Thoracic aorta (tissue), 2 donors: ENCODE measurements at places on chromosomes 11 and 22. TPM values are rescaled to one million over a fixed set of nuclear protein-coding genes. Genes with fewer than 3 reads are reported as not detected.

DNA sequence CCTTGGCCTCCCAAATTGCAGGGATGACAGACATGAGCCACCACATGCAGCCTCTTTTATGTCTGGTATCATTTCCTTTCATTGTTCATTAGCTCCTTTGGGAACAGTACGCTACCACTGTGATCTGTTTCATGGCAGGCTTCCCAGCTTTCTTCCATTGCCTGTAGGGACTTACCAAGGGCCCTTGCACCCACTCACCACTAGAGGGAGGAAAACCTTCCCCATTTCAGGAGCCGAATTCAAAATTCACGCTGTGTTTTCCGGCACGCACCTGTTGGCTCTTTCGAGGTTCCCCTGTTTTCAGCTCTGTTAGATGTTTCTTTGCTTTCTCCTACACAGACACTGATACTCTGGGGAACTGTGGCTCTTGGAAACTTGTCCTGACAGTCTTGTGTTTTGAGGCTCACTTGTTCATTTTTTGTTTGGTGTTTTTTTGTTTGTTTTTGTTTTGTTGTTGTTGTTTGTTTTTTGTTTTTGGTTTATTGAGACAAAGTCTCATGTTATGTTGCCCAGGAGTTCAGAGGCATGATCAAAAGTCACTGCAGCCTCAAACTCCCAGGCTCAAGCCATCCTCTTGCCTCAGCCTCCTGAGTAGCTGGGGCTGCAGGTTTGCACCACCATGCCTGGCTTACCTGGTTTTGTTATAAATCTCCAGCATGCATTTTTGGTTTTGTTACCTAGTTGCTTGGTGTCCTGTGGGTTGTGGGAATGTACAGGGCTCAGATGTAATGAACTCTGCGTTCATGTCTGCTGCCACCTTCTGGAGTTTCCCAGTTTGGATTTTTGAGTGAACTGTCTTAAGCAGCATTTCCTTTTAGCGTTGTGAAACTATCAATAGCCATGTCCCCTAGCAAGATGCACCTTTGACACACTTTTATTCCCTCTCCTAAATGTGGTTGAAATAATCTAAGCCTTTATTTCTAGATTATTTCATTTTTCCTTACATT, 2.3 kb downstream of the KRTAP5-11 start:
- no peak for DNase-seq

GRCh38 chr11:9796266-9796665, 132.4 kb downstream of the SWAP70 start:
- DNase-seq = no peak

Gene BRMS1
- 35.0 TPM for total RNA-seq

- DNase-seq = no peak
Measured at GRCh38 chr11:13042873-13043342, 33.8 kb downstream of the RASSF10 start.

- no peak for DNase-seq
Measured at GRCh38 chr11:116529271-116529670, 243.5 kb downstream of the BUD13 start.

DNA sequence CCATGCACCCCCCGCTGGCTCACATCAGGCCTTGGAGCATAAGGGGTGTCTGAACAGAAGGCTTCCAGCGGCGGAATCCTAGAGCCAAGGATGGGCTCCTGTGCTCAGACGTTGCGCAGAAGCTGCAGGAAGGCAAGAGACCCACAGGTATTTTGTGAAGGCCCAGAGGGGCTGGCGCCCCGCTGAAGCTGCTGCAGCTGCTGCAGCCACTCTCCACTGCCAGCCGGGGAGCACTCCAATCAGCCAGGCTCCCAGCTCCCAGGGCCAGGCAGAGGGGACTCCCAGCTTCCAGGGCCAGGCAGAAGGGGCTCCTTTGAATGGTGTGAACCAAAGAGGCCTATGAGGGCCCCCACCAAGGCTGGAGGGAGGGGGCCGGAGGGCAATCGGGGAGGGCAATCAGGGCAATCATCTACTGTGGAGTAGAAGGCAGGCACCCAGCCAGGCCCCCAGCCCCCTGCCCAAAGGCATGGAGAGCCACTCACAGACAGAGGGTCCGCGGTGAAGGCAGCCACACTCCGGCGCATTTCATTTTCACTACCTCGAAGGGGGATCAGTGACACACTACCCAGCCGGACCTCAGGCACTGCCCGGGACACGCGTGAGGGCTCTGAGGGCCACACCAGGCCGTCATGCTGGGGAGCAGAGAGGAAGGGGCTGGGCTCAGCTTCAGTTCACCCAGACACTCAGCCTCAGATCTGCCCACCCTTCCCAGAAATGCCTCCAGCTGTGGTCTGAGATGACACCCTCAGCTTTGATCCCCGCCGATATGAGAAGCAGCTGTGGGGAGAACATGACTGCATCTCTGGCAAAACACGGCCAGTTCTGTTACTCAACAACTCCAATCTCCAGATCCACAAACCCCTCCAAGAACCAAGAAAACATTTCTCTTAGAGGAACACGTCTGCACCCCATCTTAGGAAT, 11.6 kb upstream of the PDE2A start:
- DNase-seq = no peak

Gene SREBF2
- total RNA-seq = 65.3 TPM

Gene TYR
- not detected for total RNA-seq

DNA sequence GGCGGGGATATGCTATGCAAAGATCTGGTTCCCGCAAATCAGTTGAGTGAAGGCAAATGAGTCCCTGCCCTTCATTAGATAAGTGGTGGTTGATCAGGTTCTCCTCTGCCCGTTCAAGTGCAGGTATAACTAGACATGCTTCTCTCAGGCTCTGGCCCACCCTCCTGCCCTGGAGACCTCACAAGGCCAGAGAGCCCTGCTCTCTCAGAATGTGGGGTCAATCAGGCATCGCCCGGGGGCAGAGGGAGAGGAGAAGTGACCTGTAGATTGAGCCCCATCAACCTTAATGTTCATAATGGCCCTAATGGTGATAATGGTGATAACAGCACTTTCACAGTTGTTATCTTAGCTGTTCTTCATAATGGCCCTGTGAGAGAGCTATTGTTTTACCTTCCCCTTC, 224.3 kb downstream of the DSCAML1 start:
- DNase-seq = no peak

DNA sequence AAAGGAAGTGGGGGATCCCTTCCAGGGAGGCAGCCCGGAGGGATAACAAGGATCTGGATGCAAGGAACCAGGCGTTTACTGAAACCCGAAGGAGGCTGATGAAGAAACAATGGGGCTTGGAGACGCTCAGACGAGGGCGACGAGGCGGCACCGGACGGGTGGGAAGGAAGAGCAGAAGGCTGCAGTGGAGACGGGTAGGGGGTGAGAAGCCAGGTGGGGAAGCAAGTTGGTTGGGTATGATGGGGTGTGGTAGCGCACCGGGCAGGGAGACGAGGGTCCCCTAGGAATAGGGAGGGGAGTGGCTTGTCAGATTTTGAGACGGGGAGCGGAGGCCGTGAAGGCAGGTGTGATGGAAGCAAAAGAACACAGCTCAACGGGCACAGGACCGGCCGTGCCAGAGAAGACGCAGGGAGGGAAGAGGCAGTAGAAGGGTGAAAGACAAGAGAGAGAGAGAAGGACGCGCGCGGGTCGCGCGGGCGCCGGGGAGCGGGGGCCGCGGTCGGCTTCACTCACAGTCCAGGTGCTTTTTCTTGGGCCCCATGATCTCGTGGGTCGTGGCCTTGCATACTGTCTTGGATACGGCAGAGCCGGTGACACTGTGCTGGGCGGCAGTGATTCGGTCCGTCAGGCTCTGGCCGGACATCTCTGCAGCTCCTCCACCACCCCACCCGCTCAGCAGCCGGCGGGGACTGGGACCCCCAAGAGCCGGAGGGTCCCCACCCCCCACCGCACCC, 579 bp downstream of the PICALM start:
- DNase-seq = peak; percentile 18
